CD4-positive, alpha-beta T cell treated with Interleukin-1 beta for 1 hour (primary cell): ENCODE measurements at places on chromosomes 12 and 14.

- peak; percentile 95 for DNase-seq
These were observed at the start of gene EP400 for GRCh38 chr12:131949431-131950181. Gene EP400, plus strand, starts transcription at chr12:131949942. Its CDS starts 10,678 bp downstream, at chr12:131960620.

DNA sequence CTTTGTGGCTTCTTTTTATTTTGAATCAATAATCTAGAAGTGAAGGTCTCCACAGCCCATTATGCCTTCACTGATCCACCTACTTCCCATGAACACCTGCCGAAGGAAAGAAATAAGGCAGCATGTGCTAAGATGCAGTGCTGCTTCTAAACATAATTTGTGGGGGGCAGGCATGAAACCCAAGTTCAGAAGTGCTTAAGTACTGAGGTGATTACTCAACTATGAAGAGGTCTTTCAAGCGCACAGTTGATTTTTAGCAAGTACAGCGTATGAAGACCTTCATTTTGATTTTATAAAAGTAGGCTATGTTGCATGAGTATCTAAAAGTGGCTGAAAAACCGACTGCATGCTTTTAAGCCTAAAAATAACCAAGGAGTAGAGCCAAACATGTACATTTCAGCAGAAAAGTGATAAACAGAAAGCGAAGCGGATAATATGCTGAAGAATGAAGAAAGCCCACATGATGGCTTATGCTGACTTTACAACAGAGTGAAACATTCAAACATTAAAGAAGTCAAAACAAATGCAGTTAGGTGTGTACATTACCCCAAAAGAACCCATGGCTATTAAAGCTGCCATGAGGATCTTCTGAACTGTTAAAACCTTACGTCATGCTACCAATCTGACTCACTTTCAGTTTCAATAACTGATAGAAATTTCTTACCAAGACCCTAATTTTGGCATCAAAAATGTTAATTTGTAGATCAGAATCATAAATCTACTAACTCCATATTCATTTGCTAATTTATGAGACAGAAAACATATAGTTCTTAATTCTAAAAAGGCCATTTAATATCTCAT is 29.3 kb downstream of the KICS2 start:
- DNase-seq, result no peak

DNA sequence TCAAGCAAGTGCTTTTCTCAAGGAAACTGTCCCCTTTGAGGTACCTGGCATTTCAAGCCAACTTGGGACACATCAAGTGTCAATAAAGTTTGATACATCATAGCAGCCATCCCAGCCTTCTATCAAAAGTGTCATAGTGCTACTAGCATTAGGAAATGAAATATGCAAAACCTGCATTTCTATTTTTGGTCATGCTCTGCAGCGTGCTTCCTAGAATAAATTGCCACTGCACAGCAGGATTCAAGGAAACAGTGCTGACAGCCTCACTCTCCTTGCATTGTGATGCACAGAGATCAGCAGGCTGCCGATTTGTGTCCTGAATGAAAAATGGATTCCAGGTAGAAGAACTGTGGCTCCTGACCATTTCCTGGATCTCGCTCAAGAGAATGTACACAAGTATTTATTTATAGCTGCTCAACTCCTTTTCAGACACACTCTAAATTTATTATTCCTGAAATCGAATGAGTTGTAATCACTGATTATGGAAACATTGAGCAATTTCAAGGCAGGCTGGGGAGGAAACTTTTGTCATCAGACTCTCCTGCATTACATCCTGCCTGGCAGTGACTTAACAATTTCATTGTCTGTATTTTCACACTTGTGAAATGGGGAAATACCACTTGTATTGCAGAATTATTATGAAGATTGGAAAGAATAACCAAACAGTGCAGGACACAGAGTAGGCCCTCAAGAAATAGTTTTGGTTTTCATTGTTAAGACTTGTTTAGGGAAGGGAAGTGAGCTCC is 120.9 kb downstream of the SLC38A6 start:
- peak; percentile 12 for DNase-seq

GRCh38 chr14:99158150-99158549 is 113.8 kb downstream of the BCL11B start:
- DNase-seq, result no peak

- no peak for DNase-seq
These were observed 86.7 kb upstream of the ESRRB start for GRCh38 chr14:76289276-76289675.

- DNase-seq, result no peak
These were observed 19.6 kb downstream of the FGD6 start for GRCh38 chr12:95197636-95198035.

GRCh38 chr14:33710273-33710672 is 240.6 kb downstream of the EGLN3 start:
- DNase-seq, result no peak

DNA sequence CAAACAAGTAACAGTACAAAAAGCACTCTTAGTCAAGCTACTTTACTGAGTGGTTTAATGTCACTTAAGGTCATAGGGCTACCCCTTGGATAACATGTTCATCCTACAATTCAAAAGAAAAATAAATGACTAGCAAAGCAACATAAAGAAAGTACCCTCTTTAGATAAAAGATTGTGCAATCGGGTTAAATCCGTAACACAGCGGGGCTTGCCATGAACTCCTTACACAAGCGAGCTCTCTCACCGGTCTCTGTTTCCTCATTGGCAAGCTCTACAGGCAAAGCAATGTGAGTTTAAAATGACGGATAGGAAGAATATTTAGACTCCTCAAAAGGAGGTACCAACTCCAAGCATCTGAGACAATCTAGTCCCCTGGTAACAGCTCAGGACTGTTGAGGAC is 140.6 kb downstream of the EGLN3 start:
- DNase-seq, result no peak

DNA sequence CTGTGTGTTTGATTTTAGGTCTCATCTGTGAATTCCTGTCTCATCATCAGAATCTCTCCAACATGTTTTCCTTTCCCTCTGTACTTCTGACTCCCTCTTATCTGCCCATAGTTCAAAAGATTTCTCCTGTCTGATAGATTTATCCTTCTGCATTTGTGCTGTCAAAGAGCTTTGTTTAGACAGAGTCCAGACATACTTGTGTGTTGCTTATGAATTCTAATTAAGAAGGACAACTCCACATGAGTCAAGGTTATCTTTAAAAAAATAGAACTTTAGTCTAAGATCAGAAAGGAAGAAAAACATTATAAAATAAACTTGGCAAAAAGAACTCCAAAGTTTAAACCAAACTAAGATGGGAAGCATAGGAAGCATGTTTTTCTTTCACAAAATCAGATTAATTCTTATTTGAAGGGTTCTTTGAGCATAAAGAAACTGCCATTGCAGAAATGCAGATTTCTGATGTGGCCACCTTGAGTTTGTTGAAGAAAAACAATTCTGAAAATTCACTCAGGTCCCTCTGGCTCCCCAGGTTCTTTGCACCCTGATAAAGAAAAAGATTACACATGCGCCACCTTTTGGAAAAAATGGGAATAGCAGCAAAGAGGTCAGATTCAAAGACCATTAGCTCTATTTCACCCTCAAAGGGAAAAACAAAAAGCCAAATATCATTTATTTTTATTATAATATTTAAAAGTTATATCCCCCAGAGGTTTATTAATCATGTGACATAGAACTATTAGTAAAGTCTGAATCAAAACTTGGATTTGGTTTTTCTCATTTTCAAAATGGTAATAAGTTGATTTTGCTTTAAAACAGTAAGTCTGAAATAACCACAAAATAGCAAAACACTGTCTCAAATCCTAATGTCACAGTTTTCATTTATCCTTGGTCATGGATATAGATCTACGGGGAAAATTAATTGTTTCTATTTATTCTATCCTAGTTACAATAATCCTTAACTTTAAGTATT is 143.7 kb upstream of the DCN start:
- DNase-seq, result no peak

- peak; percentile 64 for DNase-seq
These were observed at the start of gene KCNMB4 for GRCh38 chr12:70365648-70366518. Gene KCNMB4, plus strand, starts transcription at chr12:70366290. Its CDS starts 445 bp downstream, at chr12:70366735.

DNA sequence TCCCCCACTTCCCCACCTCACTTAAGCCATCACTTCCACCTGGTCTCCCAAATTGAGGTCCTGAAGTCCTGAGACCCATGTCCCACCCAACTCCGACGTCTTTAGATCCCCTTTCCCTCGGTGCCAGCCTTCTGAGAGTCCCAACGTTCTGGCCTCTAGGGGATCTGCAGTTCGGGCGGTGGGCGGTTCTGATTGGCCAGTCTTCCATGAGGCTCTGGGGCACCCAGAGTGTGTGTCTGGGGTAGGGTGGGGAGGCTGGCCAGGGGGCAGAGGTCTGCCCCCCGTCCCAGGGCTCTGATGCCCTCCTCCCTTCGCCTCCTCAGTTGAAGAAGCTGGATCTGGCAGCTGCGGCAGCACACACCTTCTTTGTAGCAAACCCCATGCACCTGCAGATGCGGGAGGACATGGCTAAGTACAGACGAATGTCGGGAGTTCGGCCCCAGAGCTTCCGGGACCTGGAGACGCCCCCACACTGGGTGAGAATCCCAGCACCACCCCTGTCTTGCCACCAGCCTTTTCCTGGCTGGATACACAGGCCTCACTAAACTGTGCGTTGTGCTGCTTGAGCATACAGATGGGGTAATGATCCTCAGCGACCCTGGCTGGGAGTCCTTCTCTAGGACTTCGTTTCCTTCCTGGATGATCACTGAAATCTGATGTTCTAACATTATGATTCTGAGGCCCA is 1.5 kb downstream of the P3H3 start:
- no peak for DNase-seq
